ENCODE measurements at places on chromosomes 16 and 17.

GRCh38 chr16:11312718-11313492 is 31.8 kb upstream of the PRM1 start:
- DNase-seq: no peak

DNA sequence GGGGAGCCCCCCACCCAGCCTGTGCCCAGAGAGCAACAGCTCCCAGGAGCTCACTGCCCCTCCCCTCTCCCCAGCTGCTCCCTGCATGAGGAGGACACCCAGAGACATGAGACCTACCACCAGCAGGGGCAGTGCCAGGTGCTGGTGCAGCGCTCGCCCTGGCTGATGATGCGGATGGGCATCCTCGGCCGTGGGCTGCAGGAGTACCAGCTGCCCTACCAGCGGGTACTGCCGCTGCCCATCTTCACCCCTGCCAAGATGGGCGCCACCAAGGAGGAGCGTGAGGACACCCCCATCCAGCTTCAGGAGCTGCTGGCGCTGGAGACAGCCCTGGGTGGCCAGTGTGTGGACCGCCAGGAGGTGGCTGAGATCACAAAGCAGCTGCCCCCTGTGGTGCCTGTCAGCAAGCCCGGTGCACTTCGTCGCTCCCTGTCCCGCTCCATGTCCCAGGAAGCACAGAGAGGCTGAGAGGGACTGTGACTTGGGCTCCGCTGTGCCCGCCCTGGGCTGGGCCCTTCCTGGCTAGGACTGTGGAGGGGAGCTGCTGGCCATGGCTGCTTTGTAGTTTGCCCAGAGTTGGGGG is 584 bp downstream of the TCAP start:
- DNase-seq: no peak

DNA sequence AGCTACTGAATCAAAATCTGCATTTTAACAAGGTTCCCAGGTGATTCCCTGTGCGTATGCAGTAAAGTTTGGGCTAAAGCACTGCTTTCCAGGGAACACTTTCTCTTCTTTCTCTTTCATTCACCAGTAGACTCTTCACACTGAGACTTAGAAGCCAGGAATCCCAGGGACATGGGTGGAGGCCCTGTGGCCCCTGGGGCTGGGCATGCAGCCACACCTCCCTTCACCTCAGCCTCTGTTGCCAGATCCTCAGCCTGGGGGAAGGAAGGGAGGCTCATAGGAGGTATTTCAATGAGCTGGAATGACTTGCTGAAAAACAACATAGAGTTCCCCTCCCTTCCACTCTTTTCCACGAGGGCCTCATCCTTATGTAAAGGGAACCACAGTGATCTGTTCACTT is 1.2 kb downstream of the G6PC3 start:
- DNase-seq: no peak

- DNase-seq: no peak
Observed at GRCh38 chr16:2968368-2968737, 795 bp upstream of the PAQR4 start.

GRCh38 chr17:79529661-79530081 is 81.2 kb downstream of the RBFOX3 start:
- DNase-seq: no peak

Data from sigmoid colon (tissue), 7 donors.